ENCODE measurements at places on chromosomes 2 and 18. TPM values are rescaled to one million over a fixed set of nuclear protein-coding genes. Genes with fewer than 3 reads are reported as not detected.

- no peak for DNase-seq
These were observed 121.1 kb upstream of the FIGN start for GRCh38 chr2:163856941-163857340.

DNA sequence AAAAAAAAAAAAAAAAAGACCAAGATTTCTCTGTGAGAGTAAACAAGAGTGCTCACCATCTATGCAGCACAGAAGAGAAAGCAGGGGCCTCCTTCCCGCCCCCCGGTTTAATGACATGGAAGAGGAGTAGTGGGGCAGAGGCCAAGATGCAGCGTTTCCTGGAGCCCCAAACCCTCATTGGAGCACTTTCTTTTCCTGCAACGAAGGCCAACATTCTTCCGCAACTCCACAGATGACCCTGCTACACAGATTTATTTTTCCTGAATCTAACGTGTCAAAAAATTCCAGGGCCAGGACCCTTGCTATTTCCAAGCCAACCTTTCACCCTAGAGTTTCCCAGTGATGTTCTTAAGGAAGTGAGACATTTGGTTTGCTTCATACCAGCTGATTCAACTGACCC lies 189.6 kb downstream of the MIB1 start:
- DNase-seq, result no peak

SLC8A1 gene
- total RNA-seq, result 7.1 TPM

DNA sequence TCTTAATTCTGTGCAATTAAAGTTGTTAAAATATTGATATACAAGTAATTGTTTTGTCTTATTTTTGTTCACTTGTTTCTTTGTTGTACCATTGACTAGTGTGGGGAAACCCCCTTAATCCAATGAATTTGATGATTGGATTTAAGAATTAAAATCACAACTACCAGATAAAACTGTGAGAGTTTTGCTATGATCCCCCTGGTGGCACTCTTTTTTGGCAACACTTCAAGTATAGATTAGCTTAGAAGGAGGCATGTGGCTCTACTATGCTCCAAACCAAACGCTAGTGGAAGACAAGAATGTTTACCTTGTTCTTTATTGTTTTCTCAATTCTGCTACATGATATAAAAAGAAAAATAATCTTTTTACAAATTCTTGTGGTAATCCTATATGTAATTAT lies 477.8 kb upstream of the ETAA1 start:
- DNase-seq, result no peak

TCF23 gene
- total RNA-seq, result not detected

Measured in progenitor cell of endocrine pancreas (in vitro differentiated cells).